ENCODE measurements at places on chromosomes 2 and 18. TPM values are rescaled to one million over a fixed set of nuclear protein-coding genes. Genes with fewer than 3 reads are reported as not detected.

LRRC30 gene
- total RNA-seq: not detected

ADRA2B gene
- total RNA-seq: 0.49 TPM

DNA sequence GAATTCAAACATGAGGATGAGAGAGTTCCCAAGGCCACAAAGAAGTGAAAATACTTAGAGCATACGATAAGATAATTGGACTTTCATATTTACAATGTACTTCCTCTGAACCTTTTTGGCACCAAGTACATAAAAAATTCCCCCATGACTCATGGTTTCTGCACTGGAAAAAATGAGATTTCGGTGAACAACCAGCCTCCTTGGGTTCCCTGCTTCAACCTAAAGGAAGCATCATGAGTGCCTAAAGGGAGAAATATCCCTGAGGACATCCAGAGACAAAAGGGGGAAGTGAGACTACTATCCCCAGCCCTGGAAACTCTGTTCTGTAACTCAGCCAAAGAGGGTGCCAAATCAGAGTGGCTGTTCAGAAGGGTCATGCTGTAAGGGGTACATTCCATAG, 562.7 kb upstream of the SLC39A10 start:
- no peaks in the 10 kb centered on the region for H3K4me1 ChIP-seq
- DNase-seq: no peak
- H3K36me3 ChIP-seq: no peaks in the 10 kb centered on the region
- H3K27ac ChIP-seq: no peak overlapping the region

DNA sequence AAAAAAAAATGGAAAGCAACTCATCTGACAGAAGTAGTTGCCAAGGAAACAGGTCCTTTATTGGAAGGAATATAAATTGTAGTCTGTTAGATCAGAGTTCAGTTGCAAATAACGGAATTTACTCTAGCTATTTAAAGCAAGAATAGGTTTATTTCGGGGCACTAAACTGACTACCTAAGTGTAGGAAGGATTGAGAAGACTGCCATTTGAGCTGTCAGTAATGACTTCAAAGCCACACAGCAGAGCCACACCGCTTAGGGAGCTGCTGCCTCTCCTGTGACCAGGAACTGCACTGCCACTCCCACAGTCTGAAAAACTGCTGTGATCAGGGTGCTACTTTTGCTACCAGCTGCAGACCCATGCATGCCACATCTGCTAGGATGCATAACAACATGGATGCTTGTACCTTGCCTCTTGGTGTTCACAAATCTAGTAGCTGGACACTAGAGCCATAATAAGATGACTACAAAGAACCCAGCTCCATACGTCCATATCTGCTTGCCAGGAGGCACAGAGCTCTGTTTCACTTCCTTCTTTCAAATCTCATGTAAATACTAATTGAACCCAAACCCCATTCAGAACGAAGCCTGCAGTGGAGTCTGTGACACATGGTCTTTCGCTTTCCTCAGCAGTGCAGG, 2.2 kb downstream of the DSG2 start:
- no peak overlapping the region for H3K4me3 ChIP-seq
- H3K27ac ChIP-seq: no peak overlapping the region
- no peak for DNase-seq
- H3K36me3 ChIP-seq: no peaks in the 10 kb centered on the region
- H3K4me1 ChIP-seq: peaks cover 6% of the 10 kb centered on the region
- peaks cover 8% of the 10 kb centered on the region for H3K27me3 ChIP-seq

EMILIN2 gene
- 36.2 TPM for total RNA-seq

GRCh38 chr2:9771481-9772017, 71.7 kb upstream of the TAF1B start:
- no peaks in the 10 kb centered on the region for H3K27me3 ChIP-seq
- no peaks in the 10 kb centered on the region for H3K36me3 ChIP-seq
- no peak overlapping the region for H3K4me3 ChIP-seq
- DNase-seq: peak; percentile 67
- peaks cover 22% of the 10 kb centered on the region for H3K4me1 ChIP-seq

GRCh38 chr2:159089543-159089942, 121.1 kb downstream of the TANC1 start:
- H3K4me1 ChIP-seq: peaks cover 76% of the 10 kb centered on the region
- peak overlapping the region; percentile 78 for H3K27ac ChIP-seq
- H3K27me3 ChIP-seq: no peaks in the 10 kb centered on the region
- no peak overlapping the region for H3K4me3 ChIP-seq
- H3K36me3 ChIP-seq: no peaks in the 10 kb centered on the region

GRCh38 chr2:120219766-120220165, 3.4 kb downstream of the TMEM185B start:
- H3K27ac ChIP-seq: no peak overlapping the region
- H3K4me3 ChIP-seq: no peak overlapping the region
- no peaks in the 10 kb centered on the region for H3K36me3 ChIP-seq
